ENCODE measurements at places on chromosomes 6 and 20.

- no peak for DNase-seq
Observed at GRCh38 chr6:7557652-7558051, 16.2 kb downstream of the DSP start.

DNA sequence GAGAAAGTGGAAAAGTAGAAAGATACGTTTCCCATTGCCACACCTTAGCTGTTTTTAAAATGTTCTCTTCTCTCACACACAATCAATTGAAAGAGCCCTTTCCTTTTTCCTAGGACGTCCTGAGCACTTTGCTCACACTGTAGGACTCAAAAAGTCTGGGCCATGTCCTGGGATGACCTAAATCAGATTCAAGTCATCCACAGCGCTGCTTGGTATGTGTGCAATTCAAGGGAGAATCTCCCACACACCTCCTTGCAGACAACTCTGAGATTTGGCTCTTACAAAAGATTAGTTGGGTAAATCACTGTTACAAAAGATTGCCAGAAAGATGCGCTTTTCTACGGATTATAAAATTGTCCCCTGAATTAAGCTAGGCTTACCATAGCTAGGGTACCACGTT, 130.1 kb downstream of the RNASET2 start:
- DNase-seq, result no peak

DNA sequence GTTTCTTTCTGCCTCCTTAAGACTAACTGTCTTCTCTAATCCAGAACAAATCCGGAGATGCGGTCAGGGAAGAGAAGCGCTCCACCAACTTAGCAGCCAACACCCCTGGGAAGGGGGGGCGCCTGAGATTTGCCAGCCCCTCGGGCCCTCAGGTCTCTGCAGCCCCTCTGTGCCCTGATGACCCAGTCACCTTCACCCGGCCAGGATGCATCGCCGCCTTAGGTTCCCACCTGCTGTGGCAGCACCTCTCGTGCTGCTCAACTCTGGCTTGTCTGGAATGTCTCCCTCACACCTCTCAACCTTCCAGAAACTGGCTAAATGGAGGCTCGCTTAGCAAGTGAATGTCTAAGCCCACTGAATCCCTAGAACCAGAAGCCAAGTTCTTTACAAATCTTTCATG, 28.0 kb upstream of the AAR2 start:
- no peak for DNase-seq

GRCh38 chr20:16520154-16520553, 53.1 kb downstream of the KIF16B start:
- no peak for DNase-seq

DNA sequence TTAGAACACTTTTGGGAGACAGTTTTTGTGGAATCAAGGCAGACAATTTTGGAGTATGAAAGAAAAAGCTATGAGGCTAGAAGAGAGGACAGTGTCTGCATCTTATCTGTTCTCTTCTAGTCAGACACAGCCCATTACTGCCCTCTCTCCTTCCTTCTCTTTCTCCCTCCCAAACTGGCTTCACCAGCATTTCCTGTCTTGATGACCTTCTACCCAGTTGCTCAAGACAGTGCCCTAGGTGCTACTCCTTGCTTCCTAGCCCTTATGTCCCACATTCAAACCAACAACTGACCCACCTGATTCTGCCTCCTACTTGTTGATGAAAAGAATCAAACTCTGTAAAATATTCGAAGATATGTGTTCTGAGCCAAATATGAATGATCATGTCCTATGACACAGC, 116.4 kb upstream of the RIPOR2 start:
- no peak for DNase-seq

- DNase-seq, result no peak
Observed at GRCh38 chr6:6597682-6598081, 9.2 kb downstream of the LY86 start.

GRCh38 chr6:9732056-9732455, 682.8 kb downstream of the TFAP2A start:
- no peak for DNase-seq

DNA sequence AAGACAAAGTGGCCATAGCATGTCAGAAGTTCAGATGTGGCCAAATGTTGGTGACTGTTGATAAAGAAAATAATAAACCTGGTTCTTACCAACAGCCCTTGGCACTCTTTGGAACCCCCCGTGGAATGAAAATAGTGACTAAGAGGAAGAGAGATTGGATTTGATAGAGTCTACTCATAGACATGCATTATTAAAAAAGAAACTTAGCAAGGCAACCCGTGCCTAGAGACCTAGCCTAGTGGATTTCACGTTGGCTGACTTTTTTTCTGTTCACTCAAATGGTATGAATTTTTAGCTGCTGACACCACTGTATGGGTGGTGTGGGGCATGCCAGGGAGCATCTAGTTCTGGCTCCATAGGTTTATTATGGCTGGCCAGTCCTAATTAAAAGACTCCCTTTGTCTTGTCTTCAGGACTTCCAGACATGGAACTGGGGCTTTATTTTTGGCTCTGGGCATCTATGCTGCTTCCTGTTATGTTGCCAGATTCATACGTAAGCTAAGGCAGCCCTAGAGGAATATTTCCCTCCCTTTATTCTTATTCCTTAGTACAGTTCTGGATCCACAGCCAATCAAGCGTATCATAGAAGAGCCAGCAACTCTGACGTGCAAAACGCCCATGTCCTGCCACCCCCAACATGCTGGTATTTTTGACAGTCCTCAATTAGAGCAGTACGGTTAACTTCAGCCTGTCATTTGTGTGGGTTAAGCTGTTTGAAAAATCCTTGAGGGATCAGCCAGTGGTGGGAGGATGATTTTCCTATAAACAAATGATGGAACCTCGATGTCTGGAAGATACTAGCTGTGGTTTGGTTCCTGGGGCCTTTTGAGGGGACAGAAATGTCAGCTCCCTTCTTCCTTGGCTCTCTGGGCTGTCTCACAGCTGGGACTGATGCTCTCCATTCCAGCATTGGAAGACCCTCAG, 127.5 kb downstream of the ISM1 start:
- DNase-seq, result no peak

- DNase-seq, result no peak
Observed at GRCh38 chr6:107800564-107801164, 23.4 kb downstream of the SCML4 start.

GRCh38 chr6:15604843-15605242, 58.0 kb downstream of the DTNBP1 start:
- no peak for DNase-seq

DNA sequence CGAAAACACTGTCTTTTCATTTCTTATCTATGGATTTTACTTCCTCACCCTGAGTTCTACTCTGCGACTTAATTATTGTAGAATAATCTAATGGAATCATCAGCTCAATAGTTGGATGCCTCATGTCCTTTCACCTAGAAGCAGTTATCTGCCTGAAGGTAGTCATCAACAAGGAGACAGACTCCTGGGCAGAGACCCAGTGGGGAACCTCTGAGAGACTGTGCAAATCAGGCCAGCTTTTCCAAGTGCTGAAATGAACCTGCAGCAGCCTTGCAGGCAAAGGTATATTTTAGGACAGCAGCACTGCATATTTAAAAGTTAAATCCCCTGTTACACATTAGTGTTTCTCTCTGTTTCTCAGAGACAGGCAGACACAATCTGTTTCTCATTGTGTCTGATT, 99.7 kb upstream of the STMND1 start:
- no peak for DNase-seq
